ENCODE measurements at places on chromosomes 3 and 15.

DNA sequence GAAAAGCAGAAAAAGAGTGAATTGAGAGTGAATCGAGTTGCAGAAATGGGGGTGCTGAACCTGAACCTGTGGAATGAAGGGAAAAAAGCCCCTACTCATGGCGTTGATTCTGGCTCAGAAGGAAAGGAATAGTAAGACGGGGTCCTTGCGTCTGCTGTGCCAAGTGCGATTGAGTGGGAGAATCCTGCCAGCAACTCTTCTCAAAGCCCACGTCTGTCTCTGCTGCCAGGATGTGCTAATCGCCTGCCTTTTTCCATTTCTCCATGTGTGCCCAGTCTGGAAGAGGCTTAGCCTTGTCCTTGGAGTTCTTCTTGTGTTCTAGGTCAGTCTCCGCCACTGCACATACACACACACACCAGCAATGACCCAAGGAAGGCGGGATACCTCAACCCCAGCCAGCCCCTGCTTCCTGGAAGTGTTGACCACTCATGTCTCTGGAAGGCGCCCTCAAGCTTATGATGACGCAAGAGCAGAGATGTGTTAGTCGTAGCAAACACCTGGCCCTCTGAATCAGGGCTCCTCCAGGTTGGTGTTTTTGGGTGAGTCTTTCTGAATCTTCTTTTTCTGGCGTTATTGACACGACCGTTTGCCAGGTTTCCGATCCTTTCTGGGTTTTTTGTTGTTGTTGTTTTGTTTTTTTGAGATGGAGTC lies 262.4 kb upstream of the PROK2 start:
- DNase-seq: no peak

DNA sequence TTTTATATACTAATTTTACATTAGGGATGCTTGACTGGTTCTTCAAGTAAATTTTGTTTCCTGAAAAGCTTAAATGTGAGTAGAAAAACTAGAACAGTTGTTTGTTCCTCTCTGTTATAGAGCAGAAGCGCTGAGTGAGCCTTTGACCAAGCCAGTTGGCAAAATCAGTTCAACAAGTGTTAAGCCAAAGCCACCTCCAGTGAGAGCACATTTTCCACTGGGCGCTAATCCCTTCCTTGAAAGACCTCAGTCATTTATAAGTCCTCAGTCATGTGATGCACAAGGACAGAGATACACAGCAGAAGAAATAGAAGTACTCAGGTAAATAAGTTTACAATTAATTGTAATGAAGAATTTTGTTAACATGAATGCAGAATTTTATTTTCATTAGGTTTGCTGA lies 14.6 kb downstream of the CAPN7 start:
- DNase-seq: no peak

GRCh38 chr3:13125092-13126015 lies 52.1 kb upstream of the IQSEC1 start:
- DNase-seq: no peak

- DNase-seq: no peak
Observed at GRCh38 chr3:38039899-38040261, 872 bp downstream of the DLEC1 start.

DNA sequence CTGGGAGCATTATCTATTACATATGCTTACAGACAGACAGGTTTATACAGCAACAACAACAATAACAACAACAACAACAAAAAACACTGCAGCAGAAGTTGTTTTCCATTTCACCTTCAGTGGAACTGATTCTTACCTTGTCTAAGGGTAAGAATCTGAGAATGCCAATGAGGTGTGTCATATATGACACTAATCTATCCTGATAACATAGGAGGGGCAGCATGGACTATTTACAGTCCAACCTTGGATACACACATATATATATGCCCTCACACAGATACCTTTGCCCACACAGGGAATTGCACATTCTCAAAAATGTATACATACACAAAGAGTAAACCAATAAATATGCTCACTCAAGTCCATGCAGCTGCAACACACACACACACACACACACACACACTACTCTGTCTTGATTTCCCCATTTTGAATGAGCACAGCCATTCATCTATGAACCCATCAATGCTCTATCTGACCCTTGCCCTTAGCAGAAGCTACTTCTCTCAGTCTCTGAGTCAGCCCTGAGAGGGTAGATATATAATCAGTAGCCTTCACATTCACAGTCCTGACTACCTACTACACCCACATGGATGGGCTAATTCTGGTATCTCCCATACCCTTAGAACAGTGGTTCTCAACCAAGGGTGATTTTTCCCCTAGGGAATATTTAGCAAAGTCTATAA lies 9.7 kb upstream of the TRANK1 start:
- DNase-seq: no peak

- no peak for DNase-seq
Observed at GRCh38 chr3:23659274-23659673, 146.5 kb upstream of the UBE2E1 start.

- no peak for DNase-seq
Observed at GRCh38 chr3:20246662-20247061, 60.7 kb upstream of the SGO1 start.

DNA sequence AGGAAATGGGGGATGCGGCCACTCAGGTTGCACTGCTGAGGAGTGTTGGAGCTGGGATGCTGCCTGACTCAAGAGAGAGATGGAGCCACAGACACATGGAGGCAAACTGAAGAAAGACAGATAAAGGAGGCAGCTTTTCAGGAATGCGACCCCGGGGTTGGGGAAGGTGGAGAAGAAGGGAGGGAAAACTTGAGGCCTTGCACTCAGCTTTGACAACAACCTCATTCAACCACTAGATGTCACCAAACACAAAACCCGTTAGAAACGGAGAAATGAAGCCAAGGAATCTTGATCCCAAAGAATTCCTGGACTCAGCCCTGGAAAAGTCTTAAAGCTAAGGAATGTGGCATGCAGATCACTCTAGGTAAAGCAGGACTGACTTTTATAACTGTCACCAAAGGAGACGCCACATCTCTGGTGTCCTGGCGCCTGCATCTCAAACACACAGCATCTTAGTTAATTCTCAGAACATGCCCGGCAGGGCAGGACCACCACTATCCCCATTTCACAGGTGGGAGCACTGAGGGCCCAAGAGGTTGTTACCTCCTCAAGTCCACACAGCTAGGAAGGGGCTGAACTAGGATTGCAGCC lies 59.6 kb upstream of the LMCD1 start:
- DNase-seq: peak; percentile 24

GRCh38 chr15:60154764-60155325 lies 150.7 kb downstream of the FOXB1 start:
- no peak for DNase-seq

DNA sequence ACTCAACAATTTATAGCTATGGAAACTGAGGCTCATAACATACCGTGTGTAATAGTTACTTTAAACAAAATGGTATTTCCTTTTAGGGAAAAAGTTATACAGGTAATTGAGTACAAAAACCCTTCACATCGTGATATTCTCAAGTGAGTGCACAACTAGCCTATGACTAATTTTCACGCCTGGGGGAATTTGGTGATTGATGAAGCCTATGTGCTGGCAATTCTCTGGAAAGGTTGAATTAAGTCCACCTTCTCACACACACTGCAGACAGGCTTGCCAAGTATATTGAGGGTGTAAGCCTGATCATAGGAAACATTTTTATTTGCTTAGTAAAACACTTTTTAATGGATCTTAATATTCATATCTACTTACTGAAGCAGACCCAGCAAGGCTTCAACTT lies 41.3 kb upstream of the ROBO2 start:
- no peak for DNase-seq

DNA sequence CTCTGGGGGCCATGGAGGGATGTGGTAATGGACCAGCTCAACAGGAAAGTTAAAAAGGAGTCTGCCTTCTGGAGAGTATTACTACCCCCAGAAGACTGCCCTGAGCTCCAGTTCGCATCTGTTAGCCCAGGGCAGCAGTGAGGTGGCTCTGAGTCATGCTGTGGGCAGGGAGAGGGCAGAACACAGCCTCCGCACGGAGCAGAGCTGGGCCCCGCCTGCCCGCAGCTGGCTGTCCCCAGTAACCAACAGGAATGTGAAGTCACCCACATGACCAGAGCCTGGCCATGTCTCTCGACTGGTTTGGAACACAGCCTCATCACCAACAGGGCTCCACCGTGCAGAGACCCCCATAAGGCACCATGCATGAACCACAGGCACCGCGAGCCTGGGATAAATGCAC lies 62.1 kb downstream of the CYFIP1 start:
- DNase-seq: no peak

DNA sequence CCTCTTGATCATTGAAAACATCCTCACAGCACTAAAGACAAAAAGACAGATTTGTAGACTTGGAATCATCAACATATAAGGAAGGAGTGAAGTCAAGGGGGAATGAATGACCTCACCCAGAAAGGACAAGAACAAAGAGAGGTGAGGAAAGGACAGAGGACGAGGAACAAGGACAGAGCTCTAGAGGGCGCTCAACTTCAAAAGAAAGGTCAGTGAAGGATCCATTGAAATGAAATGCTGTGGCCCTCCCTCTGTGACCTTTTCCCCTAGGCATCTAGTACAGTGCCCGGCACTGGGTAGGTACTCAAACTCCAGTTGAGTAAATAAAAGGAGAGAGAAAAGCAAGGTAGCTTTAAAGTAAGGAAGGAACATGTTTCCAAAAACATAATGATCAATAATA lies 2.6 kb downstream of the ATP8B4 start:
- DNase-seq: no peak

- peak; percentile 39 for DNase-seq
Observed at GRCh38 chr3:146626403-146627122, 21.4 kb upstream of the PLSCR5 start.

DNA sequence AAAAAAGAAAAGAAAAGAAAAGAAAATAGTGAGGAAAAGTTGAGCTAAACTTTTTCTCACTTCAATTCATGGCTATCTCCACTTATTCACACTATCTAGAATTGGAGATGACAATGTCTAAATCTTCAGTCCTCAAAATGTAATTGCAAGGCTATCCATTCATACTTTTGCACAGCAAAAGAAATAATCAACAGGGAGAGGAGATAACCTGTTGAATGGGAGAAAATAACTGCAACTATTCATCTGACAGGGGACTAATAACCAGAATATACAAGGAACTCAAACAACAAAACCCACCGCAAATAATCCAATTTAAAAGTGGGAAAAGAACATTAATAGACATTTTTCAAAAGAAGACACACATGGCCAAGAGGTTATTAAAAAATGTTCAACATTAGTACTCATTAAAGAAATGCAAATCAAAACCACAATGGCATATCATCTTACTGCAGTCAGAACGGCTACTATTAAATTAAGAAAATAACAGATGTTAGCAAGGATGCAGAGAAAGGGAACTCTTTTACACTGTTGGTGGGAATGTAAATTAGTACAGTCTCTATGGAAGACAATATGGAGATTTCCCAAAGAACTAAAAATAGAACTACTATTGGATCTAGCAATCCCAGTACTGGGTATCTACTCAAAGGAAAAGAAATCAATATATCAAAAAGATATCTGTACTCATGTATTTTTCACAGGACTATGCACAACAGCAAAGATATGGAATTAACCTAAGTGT lies 73.5 kb upstream of the PPIB start:
- DNase-seq: no peak

DNA sequence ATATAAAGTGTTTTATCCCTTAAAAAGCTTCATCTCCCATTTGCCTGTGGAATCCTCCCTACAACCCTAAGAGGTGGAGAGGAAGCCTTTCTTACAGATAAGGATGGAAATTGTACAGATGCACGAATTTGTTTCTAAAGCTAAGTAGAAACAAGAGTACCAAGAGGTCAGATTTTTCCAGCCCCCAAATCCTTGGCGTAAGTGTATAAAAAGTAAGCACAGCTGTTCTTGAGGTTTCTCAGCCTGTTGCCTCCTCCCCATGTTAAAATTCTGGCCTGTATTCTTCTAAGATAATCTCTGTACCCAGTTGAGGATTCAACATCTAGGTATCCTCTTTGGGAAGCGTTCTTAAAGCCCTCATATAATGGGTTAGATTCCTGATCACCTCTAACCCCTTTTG lies 34.9 kb downstream of the RAB7A start:
- DNase-seq: no peak

- peak; percentile 90 for DNase-seq
Observed at GRCh38 chr3:31532587-31533168, at the start of gene STT3B. Gene STT3B (plus strand): TSS chr3:31532925. CDS start chr3:31532999, 74 bp downstream.

DNA sequence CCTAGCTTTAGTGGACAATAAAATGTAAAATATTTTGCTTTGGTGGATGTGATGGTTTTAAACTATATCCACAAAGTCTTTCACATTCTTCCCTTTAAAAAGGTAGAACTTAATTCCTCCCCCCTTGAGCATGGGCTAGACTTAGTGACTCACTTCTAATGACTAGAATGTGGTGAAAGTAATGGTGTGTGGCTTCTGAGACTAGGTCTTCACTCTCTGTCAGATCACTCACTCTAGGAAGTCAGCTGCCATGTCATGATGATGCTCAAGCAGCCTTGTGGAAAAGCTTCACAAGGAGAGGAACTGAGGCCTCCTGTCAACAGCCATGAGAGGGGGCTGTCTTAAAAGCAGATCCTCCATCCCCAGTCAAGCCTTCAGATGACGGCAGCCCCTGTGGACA lies 4.2 kb downstream of the LRRC2 start:
- no peak for DNase-seq
